Activated CD4-positive, alpha-beta T cell treated with anti-CD3 and anti-CD28 coated beads, Interleukin-2, amount 50 U/mL, for 48 hours (primary cell): ENCODE measurements at places on chromosomes 16 and 17.

- no peak for DNase-seq
Measured at GRCh38 chr17:82835122-82835521, 4.7 kb downstream of the ZNF750 start.

- no peak for DNase-seq
Measured at GRCh38 chr17:49545806-49546545, 29.7 kb upstream of the NXPH3 start.

GRCh38 chr17:46736100-46736499 lies 82.4 kb downstream of the WNT3 start:
- DNase-seq, result no peak

- no peak for DNase-seq
Measured at GRCh38 chr17:18185832-18186626, 2.4 kb downstream of the ALKBH5 start.

DNA sequence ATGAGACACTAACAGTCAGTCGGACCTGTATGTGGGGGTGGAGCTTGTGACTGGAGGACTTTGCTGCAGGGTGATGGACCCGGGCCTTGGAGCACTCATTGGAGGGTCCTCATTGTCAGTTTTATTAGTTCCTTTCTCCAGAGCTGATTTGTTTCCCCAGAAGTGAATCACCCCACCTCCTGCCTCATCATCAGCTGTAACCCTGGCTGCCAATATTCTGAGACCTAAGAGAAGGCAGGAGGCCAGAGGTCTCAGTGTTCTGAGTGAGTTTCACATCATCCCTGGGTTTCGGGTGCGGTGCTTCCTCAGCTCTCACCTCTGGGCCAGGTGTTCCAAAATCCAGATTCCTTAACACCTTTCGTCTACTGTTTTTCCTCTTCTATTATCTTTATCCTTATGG lies 49.9 kb upstream of the KIFC3 start:
- no peak for DNase-seq

GRCh38 chr17:81557276-81558114 lies 5.3 kb upstream of the FAAP100 start:
- DNase-seq, result no peak

- DNase-seq, result peak; percentile 16
Measured at GRCh38 chr17:17757391-17757791, 76.1 kb downstream of the RAI1 start.

DNA sequence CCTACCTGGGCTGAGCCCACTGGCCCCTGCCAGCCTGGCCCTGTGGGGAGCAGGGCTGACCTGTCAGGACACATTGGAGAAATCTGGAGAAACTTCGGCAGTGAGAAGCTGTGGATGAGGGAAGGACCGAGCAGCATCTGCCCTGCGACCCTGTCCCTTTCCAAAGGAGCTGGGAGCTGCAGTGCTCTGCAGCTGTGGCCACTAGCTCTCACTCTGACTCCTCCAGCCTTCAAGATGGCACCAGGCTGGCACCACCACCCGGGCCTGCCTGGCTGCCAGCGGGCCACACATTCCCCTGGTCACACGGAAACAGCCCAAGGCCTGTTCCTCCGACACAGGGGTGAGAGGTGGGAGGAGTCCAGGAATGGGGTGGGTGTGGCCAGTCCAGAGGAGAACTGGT lies 30.1 kb downstream of the CD300LG start:
- DNase-seq, result no peak

DNA sequence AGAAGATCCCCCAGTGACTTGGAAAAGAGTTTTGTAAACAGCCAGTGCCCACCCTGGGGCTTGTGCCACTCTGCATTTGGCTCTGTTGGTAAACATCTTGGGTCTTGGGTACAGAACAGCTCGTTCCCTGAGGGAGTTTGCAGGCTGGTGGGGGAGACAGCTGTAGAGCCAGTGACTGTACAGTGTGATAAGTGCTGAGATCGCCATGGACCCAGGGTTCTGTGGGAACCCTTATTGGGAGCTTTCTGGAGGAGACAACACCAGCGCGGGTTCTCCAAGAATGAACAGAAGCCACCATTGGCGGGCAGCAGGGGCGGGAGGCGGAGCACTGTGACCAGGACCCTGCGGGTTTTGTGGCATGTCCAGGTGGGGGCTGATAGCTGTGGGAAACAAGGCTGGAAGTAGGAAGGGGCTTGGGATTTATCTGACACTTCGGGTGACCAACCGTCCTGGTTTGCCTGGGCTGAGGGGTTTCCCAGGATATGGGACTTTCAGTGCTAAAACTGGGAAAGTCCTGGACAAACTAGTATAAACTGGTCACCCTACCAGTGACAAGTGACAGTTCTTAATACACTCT lies 2.9 kb downstream of the CLEC16A start:
- no peak for DNase-seq

DNA sequence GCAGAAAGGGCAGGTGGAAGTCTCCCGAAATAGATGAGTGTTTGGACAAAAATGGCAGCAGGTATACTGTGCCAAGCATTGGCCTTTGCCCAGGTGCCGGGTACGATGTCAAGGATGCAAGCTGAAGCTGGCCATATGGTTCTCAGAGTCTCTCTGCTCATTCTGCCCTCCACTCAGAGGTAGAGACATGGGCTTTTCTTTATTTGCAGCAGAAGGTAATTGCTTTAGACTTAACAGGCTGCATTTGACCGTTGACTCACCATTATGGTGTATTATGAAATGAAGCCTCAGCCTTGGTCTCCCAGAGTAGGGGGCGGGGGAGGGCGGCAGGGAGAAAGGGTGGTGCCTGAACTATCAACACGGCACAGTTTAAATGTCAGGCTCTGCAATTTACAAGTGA lies 969.1 kb upstream of the EEF2KMT start:
- no peak for DNase-seq

DNA sequence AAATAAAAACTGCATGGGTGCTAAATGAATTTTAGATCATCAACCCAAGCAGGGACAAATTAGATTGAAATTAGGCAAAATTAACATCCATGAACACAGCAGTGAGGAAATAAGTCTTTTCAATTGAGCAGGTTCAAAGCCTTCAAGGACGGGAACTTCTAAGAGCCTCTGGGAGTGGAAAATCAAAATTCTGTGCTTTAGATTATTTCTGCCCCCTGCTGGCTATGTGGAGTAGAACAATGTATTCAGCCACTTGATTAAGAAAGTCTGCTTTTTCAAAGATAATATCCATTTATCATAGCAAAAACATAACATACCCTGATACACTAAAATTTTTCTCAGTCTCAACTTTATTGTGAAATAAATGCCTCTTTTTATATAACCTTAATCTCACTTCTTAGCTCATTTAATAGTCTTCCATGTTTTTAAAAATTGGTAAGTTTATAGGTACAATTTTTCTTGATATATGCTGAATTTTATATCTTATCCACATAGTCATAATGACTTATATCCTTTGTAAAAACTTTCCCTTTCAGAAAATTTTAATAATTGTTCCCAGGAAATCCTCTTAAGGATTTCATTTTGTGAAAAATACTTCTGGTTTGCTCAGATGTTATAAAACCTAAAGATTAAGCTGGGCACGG lies 28.1 kb upstream of the NOL11 start:
- peak; percentile 5 for DNase-seq

GRCh38 chr16:64865069-64865696 lies 256.7 kb downstream of the CDH11 start:
- no peak for DNase-seq

GRCh38 chr16:86640265-86640843 lies 62.0 kb downstream of the FOXL1 start:
- no peak for DNase-seq

DNA sequence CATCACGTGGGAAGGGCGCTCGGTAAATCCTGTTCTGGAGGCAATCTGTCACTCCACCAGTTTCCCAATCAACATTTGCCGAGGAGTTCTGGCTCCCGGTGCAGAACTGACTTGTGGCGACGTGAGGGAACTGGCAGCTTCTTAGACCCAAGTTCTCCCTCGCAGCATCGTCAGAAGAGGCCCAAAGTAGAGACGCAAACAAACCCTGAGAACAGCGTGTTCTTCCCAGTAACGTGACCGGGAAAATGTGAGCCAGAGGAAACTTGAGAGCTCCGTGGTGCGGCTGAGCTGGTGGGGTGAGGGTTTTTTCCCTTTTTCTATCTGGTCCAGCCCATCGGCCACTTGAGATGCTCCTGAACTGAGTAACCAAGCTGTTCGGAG lies 158.9 kb upstream of the CACNG5 start:
- DNase-seq, result no peak

DNA sequence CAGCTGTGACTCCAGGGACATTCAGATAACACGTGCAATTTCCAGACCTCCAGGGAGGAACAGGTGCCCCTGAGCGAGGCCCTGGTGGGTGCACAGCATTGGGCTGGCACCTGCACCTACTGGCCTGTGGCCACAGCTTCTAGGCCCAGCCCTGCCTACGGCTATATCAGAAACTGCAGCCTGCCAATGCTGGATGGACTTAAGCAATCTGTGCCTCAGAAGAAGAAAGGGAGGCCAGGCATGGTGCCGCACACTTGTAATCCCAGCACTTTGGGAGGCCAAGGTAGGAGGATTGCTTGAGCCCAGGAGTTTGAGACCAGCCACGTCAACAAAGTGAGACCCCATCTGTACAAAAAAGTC lies 12.4 kb downstream of the PITPNM3 start:
- DNase-seq, result no peak

- no peak for DNase-seq
Measured at GRCh38 chr17:75011401-75012095, 922 bp upstream of the MRPL58 start.

DNA sequence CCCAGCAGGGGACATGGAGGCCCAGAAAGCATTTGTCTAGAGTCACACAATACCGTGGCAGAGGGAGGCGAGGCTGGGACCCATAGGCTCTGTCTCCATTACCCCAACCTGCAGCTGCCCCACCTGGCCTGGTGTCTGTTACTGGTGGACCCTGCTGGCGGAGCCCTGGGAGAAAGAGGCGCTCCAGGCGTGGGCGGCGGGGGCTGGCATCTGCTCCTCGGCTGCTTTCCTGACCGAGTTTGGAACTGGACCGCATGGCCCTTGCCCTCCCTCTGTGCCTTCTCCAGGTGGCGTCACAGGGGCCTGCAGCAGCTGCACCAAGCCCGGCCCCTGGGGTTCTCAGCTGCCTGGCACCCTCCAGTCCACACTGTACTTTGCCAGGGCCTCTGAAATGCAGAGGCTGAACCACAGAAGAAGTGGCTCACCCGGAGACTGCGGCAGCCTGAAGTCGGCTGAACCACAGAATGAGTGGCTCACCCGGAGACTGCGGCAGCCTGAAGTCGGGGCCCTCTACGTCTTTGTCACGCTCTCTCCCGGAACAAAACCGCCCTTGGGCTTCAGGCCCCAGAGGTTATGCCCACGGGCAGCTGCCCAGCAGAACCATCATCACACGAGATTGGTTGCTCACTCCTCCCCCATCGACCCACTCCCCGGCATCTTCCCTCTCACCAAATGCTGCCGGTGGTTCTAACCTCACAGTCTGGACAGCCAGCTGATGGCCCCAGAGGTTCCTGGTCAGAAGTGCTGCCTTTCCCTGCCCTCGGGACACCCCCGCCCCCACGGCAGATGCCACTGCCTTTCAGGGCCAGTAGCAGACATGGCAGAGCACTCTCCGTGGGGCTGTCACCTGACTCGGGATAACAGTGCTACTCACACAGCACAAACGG lies 20.2 kb downstream of the CBFA2T3 start:
- DNase-seq, result no peak

DNA sequence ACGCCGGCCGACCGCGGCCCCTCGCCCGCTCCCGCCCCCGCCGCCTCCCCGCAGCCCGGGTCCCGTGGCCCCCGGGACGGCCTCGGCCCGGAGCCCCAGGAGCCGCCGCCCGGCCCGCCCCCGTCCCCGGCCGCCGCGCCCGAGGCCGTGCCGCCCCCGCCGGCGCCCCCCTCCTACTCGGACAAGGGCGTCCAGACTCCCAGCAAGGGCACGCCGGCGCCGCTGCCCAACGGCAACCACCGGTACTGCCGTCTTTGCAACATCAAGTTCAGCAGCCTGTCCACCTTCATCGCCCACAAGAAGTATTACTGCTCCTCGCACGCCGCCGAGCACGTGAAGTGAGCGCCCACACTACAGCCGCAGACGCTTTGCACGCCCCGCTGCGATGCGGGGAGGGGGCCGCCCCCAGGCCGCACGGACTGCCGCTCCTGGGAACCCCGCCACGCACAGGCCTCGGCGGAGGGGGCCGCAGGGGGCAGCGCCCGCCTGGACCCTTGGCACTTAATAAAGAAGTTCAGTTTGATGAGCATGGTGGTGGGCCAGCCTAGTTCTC lies 35.5 kb upstream of the ZC3H18 start:
- DNase-seq, result peak; percentile 52

- no peak for DNase-seq
Measured at GRCh38 chr16:15601212-15601879, 41.6 kb downstream of the MARF1 start.
